Activated CD4-positive, alpha-beta T cell treated with anti-CD3 and anti-CD28 coated beads, Interleukin-2, amount 50 U/mL, for 4 hours (primary cell): ENCODE measurements at places on chromosomes 12 and 14.

DNA sequence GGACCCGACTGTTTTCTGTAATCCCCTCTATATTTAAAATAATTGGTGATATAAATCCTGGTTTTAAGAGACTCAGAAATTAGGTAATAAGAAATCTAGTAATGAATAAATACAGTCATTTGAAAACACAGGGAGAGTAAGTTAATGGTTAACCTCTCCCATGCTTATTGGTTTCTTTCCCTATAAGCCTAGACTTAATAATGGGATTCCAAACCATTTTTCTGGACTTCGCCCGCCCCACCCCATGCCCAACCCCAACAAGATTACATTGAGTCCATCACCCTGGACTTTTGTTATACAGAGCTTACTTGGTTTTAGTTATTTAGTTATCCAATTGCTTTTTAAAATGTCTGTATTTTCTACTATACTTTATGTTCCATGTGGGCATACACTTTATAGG is 98.7 kb downstream of the WIF1 start:
- no peak for DNase-seq

GRCh38 chr12:100798286-100799160 is 3.9 kb downstream of the ANO4 start:
- DNase-seq = no peak

DNA sequence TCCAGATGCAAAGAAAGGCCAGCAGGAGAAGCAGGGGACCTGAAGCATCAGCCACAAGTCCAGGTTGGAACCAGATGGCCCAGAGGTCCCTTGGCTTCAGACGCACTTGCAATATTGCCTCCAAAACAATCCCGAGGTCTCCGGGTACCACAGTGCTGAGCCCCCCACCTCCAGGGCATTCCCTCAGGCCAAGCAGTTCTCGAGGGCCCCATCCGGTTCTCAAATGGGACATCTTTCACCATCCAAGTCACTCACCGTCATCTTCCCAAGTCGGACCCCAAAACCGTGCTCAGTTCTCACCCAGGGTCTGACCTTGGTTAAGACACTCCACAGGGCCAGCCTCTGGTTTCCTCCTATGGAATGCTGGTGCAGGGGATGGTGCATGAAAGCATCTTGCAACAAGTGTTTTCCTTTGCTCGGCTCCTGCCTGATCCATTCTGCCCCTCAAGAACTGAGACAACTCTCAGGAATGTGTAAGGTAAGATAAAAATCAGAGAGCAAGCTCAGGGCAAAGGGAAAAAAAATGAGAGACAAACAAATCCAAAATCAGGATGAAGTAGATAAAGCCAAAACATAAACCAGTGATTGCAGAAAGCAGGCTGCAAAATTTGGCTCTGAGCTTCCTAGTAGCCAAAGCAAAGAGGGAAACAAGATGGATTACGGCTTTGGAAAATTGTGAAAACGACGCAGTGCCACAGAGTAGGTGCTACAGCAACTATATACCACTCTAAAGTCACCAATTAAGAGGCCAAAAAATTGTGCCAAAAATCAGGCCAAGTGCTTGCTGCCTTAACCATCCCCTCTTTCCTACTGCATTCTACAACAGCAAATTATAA is 8.0 kb downstream of the NCOR2 start:
- no peak for DNase-seq

- no peak for DNase-seq
Observed at GRCh38 chr14:75238756-75239455, 39.7 kb upstream of the FOS start.

GRCh38 chr14:23174296-23175184 is 8.9 kb downstream of the SLC7A8 start:
- no peak for DNase-seq

- no peak for DNase-seq
Observed at GRCh38 chr12:69388371-69388770, 28.8 kb downstream of the YEATS4 start.

GRCh38 chr14:66378712-66379505 is 107.3 kb upstream of the CCDC196 start:
- no peak for DNase-seq

- DNase-seq = no peak
Observed at GRCh38 chr12:116246490-116247179, 30.9 kb downstream of the MED13L start.

DNA sequence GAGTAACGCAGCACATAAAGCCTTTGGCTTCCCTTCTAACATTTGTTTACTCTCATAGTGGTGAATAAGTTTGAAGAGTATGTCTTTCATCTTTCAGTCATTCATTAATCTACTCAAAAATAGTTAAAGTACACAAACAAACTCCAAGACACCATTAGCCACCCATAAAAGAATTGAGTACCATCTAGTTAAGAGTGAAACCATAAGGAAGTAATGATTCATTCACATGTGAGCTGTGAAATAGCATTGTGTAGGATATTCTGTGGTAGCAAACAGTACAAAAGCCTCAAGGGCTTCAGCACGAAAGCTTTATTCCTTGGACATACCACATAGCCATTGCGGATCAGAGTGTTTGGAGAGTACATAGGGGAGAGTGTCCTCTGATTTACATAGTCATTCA is 13.9 kb downstream of the SYT1 start:
- DNase-seq = no peak

DNA sequence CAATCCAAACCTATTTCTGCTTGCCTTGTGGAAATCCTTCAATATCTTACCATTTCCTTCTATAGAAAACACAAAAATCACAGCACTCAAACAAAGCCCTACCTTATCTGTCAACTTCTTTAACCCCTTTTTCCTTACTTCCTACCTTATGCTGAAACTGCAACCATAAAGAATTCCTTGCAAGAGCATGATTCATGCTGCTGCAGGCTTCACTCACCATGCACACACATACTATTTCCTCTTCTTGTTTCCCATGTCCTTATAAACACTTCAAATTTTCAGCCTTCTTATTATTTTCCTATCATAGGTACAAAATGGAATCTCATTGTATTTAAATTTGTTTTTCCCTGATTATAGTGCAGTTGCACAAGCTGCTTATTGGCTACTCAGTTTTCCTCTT is 23.3 kb downstream of the LMNTD1 start:
- no peak for DNase-seq

DNA sequence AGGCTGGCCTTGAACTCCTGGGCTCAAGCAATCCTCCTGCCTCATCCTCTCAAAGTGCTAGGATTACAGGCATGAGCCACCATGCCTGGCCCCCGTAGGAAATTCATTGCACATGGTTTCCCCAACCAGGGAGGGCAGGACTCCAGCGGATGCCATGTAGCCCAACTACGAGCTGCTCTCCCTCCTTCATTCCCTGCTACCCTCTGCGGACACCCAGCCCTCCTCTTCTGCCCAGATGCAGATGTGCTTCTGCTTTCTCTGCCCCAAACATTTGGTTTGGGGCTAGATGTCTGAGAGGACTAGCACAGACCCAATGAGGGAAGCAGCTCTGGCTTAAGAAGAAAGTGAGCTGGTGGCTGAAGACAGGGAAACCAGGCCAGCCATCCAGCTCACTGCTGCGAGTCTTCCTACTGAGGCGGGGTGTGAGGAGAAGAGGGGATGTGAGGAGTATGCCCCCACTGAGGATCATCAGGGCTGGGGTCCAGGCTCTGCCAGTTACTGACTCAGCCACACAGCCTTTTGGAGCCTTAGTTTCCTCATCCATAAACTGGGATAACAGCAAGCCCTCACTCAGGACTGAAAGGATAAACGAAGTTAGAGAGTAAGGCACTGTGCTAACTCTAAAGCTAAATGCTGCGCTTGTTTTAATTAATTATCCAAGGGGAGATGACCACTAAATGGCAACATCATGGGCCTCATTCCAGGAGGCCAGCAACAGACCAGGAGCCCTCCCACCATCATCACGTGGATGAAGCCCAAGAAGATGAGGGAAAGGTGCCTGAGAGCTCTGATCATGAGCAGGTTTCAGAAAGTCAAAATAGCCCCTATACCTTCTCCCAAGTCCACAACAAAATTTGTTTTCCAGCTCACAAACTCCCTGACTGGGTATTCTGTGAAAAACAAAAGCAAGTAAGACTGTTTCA is 10.9 kb downstream of the CTDSP2 start:
- DNase-seq = no peak

DNA sequence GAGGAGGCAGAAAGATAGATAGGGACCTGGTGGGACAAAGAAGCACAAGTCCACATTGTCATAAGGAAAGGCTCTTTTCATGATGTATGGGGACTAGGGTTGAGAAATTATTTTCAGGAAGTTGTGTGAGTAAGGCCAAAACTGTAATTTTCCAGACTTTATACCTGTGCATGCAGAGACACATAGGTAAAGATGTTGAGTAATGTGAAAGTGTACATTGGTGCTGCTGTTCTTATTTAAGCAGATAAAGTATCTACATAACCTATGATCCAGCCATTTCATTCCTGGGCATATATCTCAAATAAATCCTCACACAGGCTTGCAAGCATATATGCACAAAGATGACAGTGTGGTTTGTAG is 332.2 kb downstream of the DUSP6 start:
- no peak for DNase-seq

DNA sequence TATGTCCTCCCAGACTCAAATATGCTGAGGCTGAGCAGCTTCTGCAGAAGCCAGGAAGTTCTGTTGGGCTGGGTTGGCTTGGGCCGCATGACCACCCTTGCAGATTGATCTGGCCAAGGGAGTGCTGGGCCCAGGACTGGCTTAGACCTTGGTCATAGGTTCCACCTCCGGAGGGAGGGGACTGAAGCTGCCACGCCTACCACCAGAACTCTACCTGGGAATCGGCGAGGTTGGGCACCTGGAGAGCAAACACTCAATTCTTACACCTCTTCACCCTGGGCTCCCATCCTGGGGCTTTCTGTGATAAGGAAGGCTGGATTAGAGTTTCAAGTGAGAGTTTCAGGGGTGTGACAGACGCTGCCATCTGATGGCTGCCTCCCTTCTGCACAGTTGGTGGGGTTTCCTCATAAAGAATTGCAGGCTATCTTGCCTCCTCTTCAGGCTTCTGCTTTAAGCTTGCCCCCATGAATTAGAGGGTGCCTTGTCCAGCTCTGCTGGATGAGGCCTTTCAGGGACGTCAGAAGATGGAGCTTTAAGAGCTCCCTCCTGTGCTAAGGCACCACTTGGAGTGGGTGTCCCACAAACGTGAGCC is 5.8 kb downstream of the SLC24A4 start:
- DNase-seq = no peak

DNA sequence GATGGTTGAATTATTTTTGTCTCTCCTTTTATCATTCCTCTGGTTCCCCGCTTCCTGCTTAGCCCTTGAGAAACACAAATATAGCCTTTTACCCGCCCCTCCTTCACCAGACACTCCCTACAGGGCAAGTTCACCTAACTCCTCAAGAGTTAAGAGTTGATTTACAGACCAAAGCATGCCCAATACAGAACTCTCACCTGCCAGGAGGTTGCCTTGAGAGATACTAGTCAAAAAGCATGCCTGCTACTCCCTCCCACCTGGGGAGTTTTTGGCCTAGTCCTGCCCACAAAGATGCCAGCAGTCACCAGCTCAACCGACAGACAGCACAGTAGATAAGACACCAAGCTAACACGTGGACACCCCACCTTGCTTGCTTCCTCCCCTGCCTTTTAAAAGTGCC is 11.2 kb downstream of the LGMN start:
- no peak for DNase-seq

DNA sequence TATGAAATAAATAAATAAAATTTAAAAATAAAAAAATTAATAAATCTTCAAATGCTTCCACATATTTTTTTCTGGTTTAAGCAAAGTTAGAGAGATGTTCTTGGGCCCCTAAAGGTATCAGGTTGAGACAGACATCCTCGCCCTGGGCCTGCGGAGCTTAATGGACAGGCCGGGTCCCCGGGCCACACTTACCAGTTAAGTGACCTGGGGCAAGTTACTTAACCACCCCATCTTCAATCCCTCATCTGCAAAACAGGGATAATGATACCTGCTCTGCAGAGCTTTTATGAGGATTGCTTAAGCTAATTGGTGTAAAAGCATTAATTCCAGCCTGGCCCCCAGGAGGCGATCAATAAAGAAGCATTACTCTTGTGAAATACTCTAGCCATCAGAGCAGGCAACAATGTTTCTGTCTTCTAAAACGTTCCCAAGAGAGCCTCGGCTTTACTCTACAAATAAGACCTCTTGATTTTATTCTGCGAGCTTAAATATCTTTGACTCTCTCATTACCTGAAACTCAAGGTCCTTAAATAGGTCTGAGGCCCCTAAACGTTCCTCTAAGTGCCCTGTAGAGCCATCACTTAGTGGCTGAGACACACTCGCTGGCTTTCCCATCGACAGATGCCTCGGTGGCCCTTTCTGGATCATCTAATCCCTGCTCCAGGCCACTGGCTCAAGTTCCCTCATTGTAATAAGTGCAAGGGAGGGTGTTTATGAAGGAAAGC is 81.1 kb upstream of the DIO3 start:
- DNase-seq = no peak

DNA sequence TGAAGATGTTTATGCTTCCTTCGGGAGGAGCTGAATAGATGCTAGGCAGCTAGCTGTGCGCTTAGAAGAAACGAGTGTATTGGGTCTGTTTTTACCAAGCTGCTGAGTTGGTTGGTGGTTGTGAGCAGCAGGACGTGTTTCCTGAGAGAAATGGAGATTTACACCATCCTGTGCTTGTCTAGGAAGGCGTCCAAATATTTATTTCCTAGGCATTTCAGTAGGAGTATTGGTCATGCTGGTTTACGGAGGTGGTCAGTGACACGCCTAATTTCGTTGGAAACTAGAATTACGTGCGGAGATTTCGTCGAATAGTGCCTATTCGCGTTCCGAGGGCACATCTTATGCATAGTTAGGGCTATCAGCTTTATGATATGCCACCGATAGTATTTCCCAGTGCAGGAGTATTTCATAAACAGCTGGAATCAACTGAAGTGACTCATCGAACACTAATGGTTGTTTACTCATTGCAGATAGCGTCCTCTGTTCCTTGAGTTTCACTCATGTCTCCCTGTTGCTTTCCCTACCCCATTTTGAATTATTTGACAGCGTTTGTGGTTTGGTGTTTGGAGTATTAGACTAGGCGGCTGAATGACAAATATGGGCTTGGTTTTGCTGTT is 780 bp downstream of the TBC1D15 start:
- DNase-seq = no peak

DNA sequence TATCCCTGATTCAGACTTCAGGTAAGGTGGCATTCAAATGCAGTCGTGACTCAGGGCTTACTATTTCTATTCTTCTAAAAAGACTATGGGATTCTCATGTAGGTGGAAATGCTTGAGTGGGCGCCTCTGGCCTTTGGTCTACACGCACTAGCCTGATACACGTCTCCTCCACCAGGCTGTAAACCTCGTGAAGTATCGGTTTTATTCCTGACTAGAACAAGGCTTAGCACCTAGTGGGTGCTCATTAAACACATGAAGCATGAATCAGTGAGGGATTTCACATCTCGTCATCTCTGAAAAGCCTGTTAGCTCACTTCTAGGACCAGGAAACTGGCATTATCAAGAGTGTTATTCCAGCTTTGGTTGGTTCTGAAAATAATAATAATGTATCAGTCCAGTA is 17.7 kb upstream of the HNF1A start:
- DNase-seq = no peak

- no peak for DNase-seq
Observed at GRCh38 chr12:131711551-131712205, 788 bp downstream of the SFSWAP start.

DNA sequence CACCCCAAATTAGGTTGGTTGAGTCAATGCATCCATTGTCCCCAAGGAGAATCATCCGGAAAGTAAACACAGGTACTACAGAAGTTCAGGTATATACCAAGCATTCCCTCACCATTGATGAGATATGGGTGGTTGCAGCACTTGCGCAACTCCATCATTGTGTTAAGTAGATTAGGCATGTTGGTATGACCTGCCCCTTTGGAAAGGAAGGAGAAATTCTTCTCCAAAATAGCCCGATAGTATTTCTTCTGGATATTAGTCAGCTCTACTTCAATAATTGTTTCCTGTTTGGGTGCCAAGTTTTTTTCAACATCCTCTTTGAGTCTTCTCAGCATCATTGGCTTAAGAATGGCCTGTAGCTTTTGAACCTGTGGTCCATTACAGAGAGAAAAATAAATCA is 21.3 kb upstream of the SUPT16H start:
- DNase-seq = no peak
